ENCODE measurements at places on chromosomes 3 and 15.

- DNase-seq: no peak
Measured at GRCh38 chr3:63968612-63969350, 54.5 kb downstream of the PSMD6 start.

DNA sequence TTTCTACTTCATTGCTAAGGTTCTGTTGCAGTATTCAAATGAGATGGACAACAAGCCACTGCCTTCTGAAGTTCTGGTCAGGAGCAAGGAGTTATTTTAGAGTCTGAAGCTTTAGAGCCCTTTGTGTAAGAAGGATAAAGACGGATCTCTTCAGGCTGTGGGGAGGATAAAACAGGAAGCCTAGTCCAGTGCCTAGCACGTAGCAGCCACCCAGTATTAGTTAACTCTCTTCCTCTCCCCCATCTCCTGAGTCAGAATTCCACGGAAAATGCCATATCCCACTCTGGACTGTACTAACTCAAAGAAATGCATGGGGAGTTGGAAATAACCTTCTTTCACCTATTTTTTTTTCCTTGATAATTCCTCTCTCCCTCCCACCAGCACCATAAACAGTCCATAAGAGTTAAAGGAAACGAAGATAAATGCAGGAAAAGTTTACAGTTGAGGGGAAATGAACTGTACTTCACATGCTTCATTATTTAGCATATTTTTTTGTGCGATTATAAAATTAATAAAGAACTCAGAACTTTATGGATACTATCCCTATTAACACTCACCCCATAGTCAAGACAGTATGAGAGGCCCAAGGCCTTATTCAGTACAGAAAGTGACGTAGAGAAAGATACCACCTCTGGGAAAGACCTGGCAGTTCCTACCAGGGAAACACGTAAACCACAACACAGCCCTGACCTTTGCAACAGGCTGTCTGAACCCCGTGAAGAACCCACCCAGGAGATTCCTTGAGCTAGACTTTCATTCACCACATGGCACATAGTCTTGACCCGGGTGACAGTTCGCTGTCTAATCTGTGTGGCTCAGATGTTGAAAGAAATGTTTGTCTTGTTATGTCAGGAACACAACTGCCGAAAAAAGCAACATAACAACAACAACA lies 9.2 kb downstream of the IGF2BP2 start:
- no peak for DNase-seq

DNA sequence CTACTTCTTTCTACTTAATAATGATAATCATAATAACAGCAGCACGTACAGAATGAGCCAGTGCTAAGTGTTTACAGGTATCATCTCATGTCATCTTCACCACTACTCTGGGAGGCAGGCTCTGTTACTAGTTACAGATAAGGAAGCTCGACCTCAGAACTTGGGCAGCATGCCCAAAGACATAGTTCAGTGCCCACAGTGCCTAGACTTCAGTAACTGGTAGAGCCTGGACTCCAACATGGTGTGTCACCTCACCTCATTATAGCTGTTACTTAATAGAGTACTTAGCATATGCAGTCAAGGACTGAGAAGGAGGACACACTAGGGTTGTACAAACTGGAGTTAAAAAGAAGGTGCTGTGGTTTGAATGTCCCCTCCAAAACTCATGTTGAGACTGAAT lies 7.6 kb downstream of the GADL1 start:
- DNase-seq: no peak

- no peak for DNase-seq
Measured at GRCh38 chr3:32733631-32734229, 48.7 kb downstream of the CNOT10 start.

- no peak for DNase-seq
Measured at GRCh38 chr3:124410471-124410870, 319.8 kb upstream of the UMPS start.

DNA sequence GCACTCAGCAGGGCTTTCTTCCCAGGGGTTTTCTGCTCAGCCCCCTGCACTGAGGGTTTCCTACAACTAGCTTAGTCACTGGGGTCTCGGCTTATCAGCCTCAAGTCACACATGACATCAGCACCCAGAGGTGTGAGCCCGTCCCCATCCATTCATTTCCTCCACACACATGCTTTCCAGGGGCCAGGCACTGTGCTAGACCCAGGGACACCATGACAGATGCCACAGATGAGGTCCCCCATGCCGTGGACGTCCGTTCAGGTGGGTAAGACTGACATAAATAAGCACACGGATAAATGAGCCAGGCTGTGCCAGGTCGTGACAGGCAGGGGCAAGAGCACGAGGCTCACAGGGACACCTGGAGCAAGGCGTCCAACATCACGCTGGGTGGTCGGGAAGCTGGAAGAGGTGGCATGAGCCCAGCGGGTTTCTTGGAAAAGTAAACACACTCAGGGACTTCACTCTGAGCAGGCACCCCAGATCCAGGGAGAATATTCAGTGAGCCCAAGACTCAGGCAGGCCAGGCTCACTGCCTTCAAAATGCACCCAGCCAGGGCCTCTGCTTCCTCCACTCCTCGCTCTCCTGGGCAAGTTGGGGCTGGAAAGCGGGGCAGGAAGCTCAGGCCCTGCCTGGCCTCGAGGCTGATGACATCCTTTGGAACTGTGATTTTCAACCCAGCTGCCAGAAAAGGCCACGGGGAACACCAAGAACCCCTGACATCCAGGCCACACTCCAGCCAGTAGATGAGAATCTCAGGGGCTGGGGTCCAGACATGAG lies 139.3 kb downstream of the CHSY1 start:
- DNase-seq: no peak

- DNase-seq: no peak
Measured at GRCh38 chr3:171005648-171006047, 20.9 kb downstream of the SLC2A2 start.

- no peak for DNase-seq
Measured at GRCh38 chr3:48090166-48090939, 74.1 kb upstream of the MAP4 start.

- DNase-seq: no peak
Measured at GRCh38 chr15:42064271-42064670, 30.1 kb downstream of the PLA2G4D start.

GRCh38 chr15:29050870-29051269 lies 165.1 kb downstream of the APBA2 start:
- DNase-seq: no peak

- DNase-seq: no peak
Measured at GRCh38 chr3:69126999-69127398, 4.6 kb upstream of the LMOD3 start.

- DNase-seq: no peak
Measured at GRCh38 chr3:121895121-121895520, 920 bp downstream of the SLC15A2 start.

DNA sequence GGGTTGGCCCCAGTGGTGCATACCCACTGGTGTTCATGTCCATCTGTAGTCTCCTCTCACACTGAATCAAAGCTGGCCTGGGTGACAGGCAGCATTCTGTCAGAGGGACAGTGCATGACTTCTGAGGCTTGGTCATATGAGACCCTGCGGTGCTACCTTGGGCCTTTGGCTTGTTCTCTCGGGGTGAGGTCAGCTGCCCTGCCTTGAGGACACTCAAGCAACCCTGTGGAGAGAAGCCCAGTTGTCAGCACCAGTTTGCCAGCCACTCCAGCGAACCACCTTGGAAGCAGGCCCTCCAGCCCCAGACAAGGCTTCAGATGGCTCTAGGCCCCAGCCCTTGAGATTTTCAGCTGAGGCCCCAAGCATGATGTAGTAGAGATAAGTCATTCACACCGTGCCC lies 16.9 kb upstream of the RAB7A start:
- DNase-seq: no peak

DNA sequence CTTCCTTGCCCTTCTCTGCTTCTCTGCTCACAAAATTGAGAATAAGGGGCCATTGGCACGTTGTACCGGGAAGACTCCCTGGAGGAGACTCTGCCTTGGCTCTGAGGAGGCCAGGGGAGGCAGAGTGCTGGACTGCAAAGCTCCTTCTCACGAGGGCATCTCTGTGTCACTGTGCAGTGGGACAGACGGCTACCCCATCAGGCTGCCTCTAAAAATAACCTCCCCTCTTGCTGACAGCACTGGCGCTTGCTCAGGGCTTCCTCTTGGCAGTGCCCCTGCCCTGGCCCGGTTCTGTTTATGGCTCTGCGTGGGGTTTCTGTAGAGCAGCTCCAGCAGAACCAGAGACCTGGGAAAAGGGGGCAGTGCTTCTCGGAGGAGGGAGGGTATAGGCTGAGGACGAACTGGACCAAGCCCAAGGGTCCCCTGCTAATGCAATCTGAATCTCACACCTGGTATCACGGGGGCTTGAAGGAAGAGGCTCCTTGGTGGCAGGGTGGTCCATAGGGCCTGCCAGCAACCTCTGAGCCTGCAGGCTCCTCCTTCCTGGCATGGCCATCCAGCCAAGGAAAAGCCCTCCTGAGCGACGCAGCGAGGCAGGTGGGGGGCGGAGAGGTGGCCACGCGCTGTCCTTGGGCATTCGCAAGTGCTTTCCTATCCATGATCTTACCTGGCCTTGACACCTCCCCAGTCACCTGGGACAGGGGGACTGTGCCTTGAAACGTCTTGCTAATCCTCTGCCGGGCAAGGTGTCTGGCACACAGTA lies 63.3 kb upstream of the TLE3 start:
- peak; percentile 16 for DNase-seq

DNA sequence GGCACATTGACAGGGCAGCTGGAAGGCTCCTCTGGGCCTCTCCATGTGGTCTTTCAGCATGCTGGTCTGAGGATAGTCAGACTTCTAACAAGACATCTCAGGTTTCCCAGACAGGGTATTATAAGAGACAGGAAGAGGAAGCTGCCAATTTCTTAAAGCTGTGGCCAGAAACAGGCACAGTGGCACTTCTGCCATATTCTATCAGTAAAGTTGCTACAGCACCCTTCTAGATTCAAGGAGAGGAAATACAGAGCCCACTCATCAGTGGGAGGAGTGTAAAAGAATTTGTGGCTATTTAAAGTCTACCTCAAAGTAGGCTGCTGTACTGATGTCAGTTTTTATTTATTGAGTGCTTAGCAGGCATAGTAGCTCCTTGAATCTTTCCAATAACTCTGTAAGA lies 55.5 kb downstream of the BTD start:
- DNase-seq: no peak

GRCh38 chr15:96888764-96889163 lies 558.3 kb downstream of the NR2F2 start:
- DNase-seq: no peak

- peak; percentile 54 for DNase-seq
Measured at GRCh38 chr3:53254509-53255422, 1.1 kb downstream of the TKT start.

DNA sequence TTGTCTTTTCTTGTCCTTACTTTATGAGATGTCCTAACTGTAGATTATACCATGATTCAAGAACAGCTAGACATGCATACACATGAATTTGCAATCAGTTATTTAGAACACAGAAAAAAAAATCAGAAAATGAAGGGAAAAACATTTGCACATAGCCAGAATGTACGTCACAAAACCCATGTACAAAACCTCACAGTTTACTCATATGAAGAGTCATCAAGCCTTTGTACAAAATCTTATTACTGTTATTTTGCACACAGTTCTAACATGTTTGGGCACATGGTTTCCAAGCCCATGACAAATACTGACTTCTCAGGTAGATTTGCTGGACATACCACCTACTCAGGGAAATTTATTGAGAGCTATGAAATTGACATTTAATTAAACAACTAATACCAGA lies 48.2 kb downstream of the MAP3K13 start:
- no peak for DNase-seq

DNA sequence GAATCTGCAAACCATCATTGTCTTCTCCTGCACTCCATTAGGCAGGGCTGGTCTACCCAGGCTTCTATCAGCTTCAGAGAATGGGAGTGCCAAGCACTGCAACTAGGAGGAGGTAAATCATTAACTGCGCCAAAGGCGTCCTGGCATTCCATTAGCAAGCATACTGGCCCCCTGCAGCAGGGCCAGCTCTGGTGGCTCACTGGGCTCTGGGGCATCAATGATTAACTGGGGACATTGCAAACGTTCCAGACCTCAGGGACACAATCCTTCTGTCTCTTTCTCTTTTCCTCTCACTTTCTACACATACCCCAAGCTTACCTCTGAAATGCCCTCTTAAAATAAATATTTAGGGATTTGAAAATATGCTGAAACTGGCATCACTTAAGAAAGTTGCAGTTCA lies 129.0 kb downstream of the MYLK start:
- DNase-seq: no peak

GRCh38 chr3:143627336-143627735 lies 220.9 kb downstream of the SLC9A9 start:
- DNase-seq: no peak

DNA sequence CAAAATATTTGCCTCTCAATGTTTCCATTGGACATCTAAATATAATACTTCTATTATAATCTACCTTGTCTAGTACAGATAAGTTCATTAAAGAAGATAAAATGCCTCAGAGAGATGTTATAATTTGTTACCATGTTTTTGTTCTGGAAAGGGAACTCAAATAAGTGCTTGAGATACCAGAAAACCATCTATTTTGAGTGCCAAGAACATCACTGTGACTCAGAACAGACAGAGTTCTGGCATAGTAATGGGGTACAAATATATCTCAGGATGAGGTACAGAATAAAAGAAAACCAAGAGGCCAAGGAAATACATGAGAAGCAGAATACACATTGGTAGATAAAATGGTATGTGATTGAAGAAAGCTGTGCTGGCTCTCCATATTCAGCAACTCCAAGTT lies 58.9 kb downstream of the IMPG2 start:
- DNase-seq: no peak

DNA sequence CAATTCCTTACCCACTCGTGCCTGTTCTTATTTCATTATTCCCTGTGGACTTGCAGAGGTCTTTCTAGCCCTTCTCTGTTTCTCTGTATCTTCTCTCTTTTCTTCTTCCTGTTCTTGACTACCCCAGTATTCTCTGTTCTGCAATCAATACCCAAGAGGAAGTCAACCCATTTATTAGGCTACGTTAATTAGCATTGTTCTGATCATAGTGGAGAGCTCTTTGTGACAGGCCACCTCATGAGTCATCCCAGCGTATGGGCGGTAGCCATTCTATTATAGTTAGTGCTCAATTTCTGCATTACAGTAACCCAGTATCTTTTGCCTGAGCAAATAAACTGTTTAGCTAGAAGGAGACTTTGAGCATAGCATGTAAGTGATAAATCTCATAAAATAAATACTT lies 259.5 kb upstream of the GRM7 start:
- no peak for DNase-seq

GRCh38 chr3:125054062-125054448 lies 1.7 kb downstream of the HEG1 start:
- DNase-seq: no peak

GRCh38 chr15:74788683-74789151 lies 6.8 kb downstream of the CSK start:
- no peak for DNase-seq

DNA sequence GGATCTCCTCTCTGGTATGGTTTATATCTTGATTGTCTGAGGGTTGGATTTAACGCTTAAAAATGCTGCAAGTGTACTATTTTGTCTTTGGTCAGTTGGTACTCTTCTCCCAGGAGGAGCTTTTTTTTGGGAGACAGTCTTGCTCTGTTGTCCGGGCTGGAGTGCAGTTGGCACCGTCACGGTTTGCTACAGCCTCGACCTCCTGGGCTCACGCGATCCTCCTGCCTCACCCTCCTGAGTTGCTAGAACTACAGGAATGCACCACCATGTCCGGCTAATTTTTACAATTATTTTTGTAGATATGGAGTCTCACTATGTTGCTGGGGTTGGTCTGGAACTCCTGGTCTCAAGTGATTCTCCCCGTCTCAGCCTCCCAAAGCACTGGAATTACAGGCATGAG lies 89.5 kb downstream of the FNDC3B start:
- no peak for DNase-seq

All from C1 segment of cervical spinal cord (tissue), 14 donors.